ENCODE measurements at places on chromosomes 6 and 20. TPM values are rescaled to one million over a fixed set of nuclear protein-coding genes. Genes with fewer than 3 reads are reported as not detected.

The CTAGE9 gene
- total RNA-seq: not detected

The PRSS35 gene
- not detected for total RNA-seq

GRCh38 chr6:446418-447366 is 55.1 kb downstream of the IRF4 start:
- DNase-seq: peak; percentile 70

DNA sequence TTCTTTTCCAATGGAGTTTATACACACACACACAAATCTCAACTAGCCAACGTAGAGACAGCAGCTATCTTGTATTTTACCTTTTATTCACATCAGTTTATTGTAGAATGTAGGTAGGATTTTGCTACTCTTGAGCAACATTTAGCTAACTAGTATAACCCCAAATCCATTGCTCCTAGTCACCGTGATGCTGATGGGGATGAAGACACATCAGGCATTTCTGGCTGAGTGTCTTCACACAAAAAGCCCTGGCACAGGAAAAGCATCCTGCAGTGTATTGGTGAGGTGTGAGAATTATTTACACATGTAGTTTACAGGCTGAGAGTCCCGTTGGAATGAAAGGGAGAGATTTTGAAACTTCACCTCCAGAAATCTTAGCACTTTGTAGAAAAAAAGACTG is 65.9 kb upstream of the FBXL4 start:
- DNase-seq: no peak

DNA sequence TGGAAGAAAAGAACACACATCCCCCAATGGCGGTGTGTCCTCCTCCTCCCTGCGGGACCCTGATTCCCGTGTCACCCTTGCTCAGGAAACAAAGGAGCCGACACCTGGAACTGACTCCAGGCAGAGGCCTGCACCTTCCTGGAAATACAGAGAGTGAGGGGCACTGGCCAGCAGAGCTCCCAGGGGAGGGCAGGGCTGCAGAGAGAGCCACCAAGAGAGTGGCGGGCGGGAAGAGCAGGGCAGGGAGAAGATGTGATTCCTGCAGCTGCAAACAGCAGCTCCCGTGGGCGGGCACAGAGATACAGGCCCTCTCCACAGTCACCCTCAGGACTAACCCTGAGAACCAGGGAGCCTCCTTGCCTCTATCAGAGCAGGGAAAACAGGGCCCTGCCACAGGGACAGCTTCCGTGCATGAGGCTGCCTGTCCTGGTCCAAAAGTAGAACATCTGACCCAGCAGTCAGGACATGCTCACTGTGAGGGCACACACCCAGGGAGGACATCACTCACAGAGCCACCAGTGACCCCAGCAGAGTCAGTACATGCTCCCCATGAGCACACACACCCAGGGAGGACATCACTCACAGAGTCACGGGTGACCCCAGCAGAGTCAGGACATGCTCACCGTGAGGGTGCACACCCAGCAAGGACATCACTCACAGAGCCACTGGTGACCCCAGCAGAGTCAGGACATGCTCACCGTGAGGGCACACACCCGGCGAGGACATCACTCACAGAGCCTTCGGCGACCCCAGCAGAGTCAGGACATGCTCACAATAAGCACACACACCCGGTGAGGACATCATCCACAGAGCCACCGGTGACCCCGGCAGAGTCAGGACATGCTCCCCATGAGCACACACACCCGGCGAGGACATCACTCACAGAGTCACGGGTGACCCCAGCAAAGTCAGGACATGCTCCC is 193.1 kb downstream of the DLL1 start:
- peak; percentile 1 for DNase-seq

DNA sequence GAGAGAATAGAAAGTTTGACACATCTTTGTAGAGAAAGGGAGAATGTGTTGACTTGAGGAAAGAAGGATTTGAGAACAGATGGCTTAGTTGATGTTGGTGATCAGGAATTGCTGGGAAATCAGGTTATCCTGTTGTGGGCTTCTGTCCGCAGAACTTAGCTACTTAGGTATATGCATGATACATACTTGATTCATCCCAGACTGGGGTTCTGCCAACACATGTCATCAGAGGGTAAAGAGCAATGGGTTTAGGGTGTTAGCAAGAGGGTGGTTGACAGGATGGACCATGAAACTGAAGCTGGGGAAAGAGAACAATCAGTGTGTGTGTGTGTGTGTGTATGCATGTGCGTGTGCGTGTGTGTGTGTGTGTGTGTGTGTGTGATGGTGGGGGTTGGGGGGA is 50.6 kb upstream of the NELFCD start:
- DNase-seq: no peak

GRCh38 chr6:127514773-127515227 is 4.3 kb downstream of the MTCL3 start:
- DNase-seq: no peak

All from Daoy (cell line).